T47D (cell line): ENCODE measurements at places on chromosomes 2 and 18.

- no peak for DNase-seq
These were observed 35.4 kb upstream of the LYPD6B start for GRCh38 chr2:149002891-149003740.

GRCh38 chr2:171712051-171712450 lies 24.8 kb downstream of the DYNC1I2 start:
- DNase-seq: no peak

GRCh38 chr18:62341473-62341872 lies 16.4 kb downstream of the TNFRSF11A start:
- no peak for DNase-seq

GRCh38 chr2:234880551-234881211 lies 71.1 kb upstream of the SH3BP4 start:
- DNase-seq: no peak

- DNase-seq: no peak
These were observed 193.8 kb downstream of the ANKRD30B start for GRCh38 chr18:14941792-14942191.

GRCh38 chr18:49879271-49879580 lies 65.9 kb upstream of the ACAA2 start:
- no peak for DNase-seq

DNA sequence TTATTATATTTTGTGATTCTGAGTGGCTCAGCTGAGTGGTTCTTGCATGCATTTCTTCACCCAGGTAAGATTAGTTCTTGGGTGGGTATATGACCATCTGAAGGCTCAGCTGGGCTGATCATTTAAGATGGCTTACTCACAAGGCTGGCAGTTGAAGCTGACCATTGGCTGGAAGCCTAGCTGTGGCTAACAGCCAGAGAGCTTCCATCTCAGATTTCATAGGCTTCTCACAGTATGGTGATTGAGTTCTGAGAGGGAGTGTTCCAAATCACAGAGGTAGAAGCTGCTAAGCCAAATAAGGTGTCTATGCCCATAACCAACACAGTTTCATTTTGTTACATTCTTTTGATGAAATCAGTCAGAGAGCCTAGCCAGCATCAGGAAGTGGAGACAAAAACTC lies 117.4 kb upstream of the RPRM start:
- DNase-seq: no peak

DNA sequence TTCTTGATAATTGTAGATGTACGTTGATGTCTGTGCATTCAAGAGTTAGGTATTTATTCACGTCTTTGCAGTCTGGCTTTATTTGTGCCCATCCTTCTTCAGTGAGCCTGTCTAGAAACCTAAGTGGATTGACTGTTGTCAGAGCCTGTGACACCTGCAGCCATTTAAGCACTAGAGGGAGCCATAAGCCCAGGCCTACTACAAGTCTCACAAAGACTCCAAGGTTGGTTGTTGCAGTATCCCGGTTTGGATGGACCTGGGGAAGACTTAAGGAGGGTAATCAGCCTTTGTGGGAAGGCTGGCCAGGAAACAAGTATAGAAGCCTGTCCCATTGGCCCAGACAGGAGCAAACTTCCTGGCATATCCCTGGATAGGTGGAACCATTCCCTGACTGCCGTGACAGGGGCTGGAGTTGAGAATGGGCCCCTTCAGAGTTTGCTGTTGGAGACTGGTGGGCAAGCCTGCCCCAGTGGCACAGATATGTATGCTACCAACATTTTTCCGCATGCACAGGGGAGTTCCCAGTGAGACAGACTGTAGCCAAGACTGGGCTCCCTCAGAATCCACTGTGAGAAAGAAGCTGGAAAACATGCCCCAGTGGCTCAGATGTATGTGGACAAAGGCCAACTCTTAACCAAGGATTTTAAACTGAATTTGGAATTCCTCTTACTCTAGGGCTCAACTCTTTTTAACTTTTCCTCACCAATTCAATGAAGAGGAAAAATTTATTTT lies 9.3 kb upstream of the LRRC30 start:
- DNase-seq: peak; percentile 67

DNA sequence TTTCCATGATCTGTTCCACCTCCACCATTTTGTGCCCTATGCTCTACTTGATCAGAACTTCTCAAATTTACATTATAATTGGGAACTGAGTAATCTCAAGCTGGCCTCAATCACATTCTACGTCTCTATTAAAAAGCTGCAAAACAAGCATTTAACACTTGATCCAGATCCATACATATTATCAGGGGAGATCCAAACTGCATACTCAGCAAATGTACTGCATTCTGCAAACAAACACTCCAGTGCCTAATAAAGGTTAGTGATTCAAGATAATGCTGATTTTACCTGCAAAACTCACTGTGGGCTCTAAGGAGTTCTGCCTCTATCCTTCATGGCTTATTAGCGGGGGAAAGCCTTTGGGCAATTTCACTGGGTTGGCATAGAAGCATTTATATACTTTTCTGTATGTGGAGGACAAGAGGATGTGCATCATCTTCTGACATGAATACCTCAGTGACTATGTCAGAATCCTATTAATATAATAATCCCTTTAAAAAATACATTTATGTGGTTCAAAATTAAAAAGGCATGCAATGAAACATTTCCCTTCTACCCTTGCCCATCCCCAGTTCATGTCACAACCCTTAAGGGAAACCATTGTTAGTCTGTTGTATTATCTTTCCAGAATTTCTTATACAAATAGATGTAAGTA lies 40.2 kb downstream of the GALNT14 start:
- no peak for DNase-seq

DNA sequence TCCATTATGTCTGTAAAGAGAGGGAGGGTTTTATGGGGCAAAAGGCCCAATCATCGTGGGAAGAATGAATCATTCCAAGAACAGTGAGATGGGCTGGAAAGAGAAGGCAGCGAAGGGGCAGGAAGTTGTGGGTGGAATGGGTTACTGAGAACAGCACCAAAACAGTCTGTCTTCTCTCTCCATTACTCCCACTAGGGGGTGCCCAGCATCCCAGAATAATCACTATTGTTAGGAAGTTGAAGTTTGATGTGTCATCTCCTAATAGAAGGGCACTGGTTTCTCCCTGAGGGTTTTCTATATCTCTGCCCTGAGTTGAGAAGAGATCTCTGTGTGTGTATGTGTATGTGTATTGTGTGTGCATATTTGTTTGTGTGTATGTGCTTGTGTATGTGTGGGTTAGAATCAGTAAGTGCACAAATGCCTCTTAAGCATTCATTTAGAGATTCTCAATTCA lies 76.6 kb upstream of the MAP4K3 start:
- DNase-seq: no peak

GRCh38 chr2:37306024-37306423 lies 18.6 kb downstream of the PRKD3 start:
- no peak for DNase-seq

DNA sequence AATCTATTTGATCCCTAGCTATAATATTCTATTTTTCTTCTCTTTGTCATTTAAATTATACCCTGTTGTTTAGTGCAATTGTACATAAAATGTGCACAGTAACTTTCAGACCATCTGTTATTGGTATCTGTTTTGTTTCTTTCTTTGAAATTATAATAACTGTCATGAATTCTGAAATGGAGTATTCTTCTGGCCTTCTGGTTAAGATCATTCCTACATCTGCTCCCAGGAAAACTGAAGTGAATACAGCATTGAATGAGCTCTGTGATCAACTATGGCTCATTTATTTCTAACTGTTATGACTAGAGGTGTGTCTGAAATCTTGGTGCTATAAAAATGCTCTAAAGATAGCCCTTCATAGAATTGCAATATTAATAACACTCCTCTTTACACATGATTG lies 788.4 kb upstream of the TMEFF2 start:
- DNase-seq: no peak

- DNase-seq: no peak
These were observed 1389.8 kb upstream of the TMEFF2 start for GRCh38 chr2:193584522-193584938.
